ELR (cell line): ENCODE measurements at places on chromosomes 6 and 20.

DNA sequence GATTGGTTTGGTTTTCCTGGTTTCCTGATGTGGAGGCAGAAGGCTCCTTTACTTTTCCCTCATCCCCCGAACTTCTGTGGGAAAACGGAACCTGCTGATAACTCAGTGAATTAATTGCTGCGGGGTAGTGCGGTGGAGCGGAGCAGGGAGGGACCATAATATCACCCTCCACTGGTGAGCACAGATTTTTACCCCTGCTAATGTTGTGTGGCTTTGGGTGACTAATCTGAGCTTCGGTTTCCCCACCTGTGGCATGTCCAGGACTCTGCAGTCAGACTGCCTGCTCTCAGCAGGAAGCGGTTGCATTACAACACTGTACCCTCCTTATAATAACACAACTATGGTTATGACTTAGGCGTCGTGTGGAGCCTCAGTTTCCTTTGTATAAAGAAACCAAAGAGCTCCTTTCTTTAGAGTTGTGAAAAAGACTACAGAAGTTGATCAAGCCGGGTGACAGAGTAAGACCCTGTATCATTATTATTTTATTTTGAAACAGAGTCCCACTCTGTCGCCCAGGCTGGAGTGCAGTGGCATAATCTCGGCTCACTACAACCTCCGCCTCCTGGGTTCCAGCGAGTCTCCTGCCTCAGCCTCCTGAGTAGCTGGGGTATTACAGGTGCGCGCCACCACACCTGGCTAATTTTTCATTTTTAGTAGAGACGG is 2.2 kb upstream of the ID1 start:
- peak; percentile 98 for DNase-seq

DNA sequence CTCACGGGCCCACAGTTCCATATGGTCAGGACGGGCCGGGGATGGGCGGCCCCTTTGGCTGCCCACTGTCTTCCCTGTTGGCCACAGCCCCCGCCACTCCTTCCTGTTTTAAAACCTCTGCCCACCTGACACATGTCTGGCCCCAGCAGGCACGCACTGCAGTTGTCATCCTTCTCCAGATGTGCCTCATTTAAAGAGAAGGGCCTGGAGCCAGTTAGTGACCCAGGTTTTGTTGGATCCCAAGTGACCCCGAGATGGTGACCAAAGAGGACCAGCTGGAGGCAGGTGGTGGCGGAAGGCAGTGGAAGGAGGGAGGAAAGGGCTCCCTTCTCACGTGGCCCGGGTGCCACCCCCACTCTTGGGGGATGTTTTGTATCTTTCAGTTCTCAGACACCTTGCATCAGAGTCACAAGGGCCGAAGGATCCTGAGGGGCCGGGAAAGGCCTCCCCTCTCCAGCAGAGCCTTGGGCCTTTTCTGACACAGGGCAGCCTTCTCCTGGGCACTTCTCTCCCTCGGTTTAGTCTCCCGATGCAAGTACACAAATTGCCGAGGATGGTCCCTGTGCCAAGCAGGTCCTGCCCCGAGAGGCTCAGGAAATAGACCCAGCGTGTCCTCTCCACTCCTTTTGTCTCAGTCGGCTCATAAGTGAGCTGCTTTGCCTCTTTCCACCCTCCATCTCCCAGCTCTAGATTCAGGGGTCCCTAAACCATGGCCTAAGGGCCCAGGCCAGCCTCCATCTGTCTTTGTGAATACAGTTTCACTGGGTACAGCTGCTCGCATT is 117.6 kb downstream of the SULF2 start:
- no peak for DNase-seq

- DNase-seq: no peak
Observed at GRCh38 chr20:31815408-31816188, 3.6 kb upstream of the MYLK2 start.

GRCh38 chr6:87731818-87732661 is 30.0 kb upstream of the AKIRIN2 start:
- peak; percentile 89 for DNase-seq

DNA sequence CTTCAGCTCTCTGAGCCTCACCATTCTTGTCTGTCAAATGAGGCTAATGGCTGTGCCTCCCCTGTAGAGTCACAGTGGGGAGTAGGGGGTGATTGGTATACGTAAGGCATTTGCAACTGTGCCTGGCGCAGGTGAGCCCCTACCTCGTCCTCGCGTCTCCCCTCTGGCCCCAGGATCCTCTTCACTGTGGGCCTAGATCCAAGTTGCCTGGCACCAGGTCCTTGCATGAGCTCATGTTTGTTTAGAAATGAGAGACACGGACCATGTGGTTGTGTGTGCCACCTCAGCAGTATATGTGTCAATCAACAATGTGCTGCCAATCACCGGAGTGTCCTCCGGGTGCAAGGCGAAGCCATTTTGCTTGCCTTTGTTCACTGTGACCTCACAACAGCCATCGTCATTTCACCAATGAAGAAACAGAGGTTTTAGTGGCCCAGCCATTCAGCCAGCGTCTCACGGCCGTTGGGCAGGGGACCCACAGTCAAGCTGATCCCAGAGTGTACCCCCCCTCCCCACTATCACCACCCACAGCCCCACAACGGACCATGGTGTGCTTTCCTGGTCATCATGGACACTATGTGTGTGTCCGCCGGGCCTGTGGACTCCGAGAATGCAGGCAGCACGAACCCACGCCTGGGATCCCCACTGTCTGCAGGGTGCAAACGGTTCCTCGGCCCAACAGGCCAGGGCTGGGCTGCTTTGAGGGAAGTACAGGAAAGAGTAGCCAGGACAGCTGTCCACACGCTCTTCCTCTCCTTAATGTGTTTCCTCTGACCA is 35.9 kb upstream of the STX16 start:
- no peak for DNase-seq

GRCh38 chr6:69349771-69350170 is 447.0 kb downstream of the LMBRD1 start:
- DNase-seq: no peak

DNA sequence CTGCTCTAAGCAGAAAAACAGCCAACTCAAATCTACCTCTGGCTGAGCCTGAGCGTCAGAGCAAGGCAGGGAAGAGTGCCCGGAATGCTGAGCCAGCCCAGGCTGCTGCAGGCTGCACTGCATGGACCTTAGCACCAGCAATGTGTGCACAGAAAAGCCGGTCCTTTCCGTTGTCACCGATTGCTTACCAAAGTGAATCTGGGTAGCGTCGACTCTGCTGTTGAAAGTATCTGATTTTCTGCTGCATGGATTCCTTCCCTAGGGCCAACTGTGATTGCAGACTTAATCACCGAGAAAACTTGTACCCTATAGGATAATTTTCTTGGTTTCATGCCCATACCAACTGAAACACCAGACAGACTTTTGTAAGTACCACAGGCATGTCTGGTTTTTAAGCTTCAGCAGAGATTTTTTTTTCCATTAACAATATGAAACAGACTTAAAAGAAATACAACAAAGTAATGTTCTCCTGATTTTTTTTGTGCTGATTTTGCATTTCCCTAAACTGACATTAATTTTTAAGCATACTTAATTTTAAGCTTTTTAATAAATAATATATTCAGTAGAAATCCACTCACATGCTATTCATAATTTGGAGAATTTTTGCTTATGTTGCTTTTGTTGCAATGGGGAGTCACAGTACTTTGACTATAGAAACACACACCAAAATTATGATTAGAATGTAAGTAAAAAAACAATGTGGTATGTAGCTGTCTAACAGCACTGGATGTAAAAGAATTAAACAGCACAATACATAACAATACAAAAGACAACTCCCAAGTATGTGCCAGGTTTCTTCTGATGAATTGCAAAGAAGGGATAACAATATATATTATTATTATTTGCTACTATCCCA is 218.0 kb downstream of the THBS2 start:
- DNase-seq: peak; percentile 69

- DNase-seq: no peak
Observed at GRCh38 chr6:16273256-16273655, 34.9 kb downstream of the GMPR start.

GRCh38 chr20:8662433-8662954 is 406.4 kb upstream of the PLCB4 start:
- DNase-seq: no peak

GRCh38 chr20:59159493-59160376 is 3.9 kb upstream of the ZNF831 start:
- DNase-seq: no peak

- DNase-seq: no peak
Observed at GRCh38 chr6:388202-388903, 3.2 kb upstream of the IRF4 start.

GRCh38 chr6:130907687-130908086 is 80.5 kb downstream of the SMLR1 start:
- no peak for DNase-seq

GRCh38 chr20:47568019-47568418 is 66.3 kb downstream of the NCOA3 start:
- peak; percentile 43 for DNase-seq

GRCh38 chr6:37660317-37660716 is 37.4 kb downstream of the MDGA1 start:
- DNase-seq: no peak

DNA sequence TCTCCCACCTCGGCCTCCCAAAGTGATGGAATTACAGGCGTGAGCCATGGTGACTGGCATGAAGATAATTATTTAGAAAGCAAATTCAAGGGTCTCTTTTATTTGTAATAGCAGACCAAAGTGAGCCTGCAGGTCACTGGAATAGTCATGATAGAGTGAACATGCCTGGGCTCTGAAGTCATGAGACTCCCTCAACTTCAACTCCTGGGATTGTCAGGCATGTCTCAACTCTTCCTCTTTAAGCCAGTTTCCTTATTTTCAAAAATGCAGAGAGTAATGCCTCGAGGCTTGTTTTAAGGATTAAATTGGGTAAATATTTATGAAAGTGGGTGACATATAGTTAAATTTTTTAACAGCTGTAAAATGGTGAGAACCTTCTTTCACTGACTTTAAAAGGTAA is 22.7 kb upstream of the HECA start:
- DNase-seq: peak; percentile 21

DNA sequence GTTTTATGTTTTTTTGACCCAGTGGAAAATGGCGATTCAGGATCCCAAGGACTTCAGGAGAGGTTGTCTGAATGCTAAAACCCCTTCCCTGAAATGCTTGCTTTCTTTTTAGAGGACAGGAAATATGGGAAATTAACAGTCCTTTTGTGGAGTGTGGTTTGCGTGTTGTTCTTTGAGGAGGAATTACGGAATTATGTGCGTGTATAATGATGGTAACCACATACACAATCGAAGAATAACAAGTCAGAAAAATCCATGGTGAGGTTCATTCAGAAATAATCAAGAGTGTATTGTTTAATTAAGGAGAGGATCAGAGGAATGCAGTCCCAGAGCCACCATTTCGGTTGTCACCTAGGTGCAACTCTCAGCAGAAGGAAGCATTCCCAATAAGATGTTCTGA is 73.2 kb downstream of the PHACTR3 start:
- no peak for DNase-seq

GRCh38 chr6:133551436-133551835 is 310.3 kb downstream of the EYA4 start:
- DNase-seq: peak; percentile 13

DNA sequence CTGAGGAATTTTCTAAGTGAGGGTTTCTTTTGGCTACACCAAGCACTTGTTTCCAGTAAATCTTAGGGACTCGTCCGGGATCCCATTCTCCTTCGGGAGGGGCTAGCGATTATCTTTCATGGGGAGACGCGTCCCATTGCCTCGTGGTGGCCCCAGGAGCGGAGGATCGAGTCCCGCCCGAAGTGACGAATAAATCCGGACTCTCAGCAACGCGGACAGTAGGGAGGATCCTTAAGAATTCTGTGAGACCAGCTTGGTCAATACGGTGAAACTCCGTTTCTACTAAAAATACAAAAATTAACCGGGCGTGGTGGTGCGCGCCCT is 69.1 kb upstream of the PRSS16 start:
- no peak for DNase-seq

- DNase-seq: no peak
Observed at GRCh38 chr20:48482790-48483189, 345.0 kb downstream of the PREX1 start.

- no peak for DNase-seq
Observed at GRCh38 chr6:33699131-33699530, 12.4 kb downstream of the UQCC2 start.

- DNase-seq: no peak
Observed at GRCh38 chr6:39214846-39215639, 14.2 kb downstream of the KCNK5 start.

DNA sequence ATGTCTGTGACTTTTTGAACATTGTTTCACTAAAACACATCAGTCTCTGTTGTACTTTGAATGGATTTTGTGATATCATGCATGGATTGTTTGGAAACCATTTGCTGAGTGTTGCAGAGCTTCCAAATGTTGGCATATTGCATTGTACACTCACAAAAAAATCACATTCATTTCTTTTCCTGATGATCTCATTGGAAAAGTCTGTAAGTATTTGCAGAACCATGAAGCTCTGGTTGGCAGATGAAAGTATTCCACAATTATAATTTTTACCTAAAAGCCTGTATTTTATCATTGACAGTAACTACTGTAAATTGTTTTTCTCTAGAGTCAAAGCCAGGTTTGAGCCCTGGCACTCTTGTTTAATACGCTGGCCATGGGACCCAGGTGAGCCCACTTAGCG is 42.1 kb downstream of the VAPB start:
- DNase-seq: no peak

- no peak for DNase-seq
Observed at GRCh38 chr20:22810626-22811569, 224.2 kb upstream of the SSTR4 start.

DNA sequence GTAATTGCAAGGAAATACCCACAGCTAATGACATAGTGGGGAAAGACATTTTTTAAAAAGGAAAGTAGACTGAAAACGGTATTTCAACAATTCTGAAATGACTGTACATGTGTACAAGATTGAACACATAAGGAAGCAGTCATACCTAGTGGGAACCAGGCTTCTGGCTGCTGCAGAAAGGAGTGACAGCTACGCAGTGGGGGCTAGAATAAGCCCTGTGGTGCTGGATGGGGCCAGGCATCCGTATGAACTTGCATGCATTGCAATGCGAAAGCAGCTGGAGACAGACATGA is 54.9 kb upstream of the GPR31 start:
- DNase-seq: no peak

- DNase-seq: peak; percentile 51
Observed at GRCh38 chr6:158816803-158817727, 2.1 kb downstream of the EZR start.

- no peak for DNase-seq
Observed at GRCh38 chr6:44897316-44897715, 430.8 kb upstream of the RUNX2 start.
